Activated naive CD4-positive, alpha-beta T cell treated with Interleukin-2 at 50 U/mL for 16 hours (primary cell): ENCODE measurements at places on chromosomes 13 and 19.

DNA sequence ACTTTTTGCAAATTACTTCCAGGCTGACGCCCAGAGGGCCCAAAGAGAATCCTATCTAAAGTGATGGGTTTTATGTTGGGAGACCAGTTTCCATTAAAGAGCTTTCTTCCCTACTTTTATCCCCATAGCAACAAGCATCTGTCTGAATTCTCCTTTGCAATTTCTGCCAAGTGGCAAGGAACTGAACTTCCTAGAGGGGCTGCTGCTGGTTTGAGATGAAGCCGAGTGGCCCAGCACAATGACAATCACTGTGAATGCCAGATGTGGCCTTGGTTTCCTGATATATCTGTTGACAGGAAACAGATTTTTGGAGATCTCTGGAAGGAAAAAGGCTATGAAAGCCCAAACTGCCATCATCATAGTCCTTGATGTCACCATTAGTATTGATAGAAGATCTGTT, 198.6 kb downstream of the OXGR1 start:
- DNase-seq = no peak

DNA sequence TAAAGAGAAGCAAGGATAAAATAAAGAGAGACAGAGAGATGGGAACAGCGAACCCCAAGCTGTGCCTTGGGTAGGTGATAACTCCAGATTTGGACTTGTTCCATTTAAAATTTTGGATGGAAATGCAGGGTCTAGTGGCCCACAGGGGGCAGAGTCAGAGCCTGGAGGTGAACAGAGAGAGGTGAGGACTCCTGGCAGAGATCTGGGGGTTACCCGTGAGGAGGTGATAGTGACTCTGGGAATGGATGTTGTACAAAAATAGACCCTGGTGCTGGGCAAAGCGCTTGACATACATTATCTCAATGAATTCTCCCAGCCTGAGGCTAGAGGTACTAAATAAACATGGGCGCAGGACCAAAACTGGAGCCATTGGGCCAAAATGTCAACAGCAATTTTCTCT, 14.3 kb upstream of the DHRS12 start:
- DNase-seq = no peak

DNA sequence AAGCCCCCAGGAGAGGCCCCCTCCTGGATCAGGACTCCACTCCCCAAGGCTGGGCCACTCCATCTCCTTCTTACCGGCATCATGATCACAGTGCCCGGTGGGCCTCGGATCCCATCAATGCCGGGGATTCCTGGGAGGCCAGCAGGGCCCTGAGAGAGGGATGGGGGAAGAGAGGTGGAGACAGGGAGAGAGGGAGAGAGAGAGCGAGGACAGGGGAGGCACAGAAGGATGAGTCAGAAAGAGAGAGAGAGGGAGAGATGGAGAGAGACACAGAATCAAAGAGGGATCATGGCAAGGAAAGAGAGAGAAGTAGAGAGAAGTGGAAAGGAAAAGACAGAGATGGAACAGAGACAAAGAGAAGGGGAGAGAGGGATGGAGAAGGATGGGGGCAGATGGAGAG, 13.8 kb downstream of the COL5A3 start:
- DNase-seq = no peak

DNA sequence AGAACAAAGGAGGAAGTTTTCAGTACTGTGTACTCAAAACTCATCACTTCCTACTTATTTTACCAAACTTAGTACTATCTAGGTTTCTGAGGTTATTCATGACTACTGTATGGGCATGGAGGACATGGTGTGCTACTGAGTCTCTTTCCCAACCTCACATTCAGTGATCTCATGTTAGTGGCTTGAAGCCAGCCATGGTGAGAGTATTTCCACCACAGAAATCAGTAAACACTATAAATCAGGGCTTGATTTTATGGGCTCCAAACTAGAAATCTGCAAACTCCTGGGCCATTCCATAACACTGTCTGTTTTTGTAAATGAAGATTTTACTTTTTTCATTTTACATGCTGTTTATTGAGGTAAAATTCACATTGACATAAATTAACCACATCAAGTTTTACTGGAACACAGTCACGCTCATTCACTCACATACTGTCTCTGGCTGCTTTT, 19.7 kb downstream of the MED26 start:
- no peak for DNase-seq

DNA sequence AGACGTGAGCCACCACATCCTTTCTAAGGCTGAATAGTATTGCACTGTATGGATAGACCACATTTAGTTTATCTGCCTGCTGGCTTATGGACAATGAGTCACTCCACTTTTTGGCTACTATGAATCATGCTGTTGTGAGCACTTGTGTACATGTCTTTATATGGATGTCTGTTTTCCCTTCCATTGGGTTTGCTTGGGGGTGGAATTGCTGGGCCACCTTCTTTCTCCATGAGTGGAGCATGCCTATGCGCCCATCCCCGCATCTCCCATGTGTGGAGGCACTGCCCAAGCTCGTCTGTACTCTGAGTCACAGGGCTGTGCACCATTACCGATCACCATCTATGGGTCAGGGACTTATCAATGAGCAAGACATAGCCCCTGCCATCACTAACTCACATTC, 127.2 kb upstream of the GJB6 start:
- DNase-seq = no peak

GRCh38 chr13:78601124-78601873, 2.1 kb downstream of the POU4F1 start:
- no peak for DNase-seq

GRCh38 chr13:91725646-91726045, 327.2 kb downstream of the GPC5 start:
- DNase-seq = no peak

DNA sequence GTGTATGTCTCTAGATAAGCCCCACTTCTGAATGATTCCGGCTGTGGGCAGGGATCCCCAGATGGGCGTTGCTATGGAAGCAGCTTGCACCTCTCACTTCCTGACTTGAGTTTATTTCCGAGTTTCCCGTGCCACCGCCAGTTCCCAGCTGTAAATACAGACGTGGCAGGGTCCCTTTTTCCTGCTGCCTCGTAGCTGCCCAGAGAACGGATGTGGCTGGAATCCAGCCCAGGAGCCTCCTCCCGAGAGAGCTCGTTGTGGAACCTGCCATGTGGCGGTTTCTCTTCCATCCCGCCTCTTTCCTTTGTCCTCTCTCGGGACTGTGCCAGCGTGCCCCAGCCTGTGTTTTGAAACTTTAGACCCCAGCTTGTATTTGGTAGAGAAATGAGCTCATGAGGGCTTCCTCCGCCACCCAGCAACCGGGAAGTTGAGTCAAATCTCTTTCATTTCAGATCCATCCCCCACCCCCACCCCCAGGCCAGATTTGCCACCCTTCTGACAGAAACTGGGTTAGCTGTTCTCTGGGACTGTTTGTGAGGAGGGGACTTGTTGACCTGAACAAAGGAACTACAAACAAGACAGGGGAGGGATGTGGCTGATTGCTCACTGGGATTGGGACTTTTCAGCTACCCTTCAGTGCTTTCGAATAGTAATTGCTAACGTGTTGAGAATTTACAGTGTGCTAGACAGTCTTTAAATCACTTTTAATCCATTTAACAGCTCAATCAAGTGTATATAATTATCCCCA, 96.6 kb downstream of the SIPA1L3 start:
- DNase-seq = peak; percentile 8

DNA sequence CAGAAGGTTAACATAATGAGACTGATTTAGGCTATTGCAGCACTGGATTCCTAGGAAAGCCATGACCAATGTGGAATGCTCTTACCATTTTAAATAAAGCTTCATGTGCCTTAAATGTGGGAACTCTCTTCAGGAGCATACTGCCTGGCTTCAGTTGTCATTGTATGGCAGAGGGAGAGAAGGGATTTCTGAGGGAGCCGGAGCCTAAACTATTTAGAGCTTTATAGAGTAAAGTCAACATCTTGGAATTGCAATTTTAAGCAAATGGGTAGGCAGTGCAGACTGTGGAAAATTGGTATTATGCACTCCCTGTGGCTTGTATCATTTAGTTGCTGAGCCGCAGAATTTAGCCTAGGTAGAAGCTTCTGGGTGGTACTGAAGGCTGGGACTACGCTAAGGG, 2041.4 kb downstream of the PCDH9 start:
- no peak for DNase-seq

DNA sequence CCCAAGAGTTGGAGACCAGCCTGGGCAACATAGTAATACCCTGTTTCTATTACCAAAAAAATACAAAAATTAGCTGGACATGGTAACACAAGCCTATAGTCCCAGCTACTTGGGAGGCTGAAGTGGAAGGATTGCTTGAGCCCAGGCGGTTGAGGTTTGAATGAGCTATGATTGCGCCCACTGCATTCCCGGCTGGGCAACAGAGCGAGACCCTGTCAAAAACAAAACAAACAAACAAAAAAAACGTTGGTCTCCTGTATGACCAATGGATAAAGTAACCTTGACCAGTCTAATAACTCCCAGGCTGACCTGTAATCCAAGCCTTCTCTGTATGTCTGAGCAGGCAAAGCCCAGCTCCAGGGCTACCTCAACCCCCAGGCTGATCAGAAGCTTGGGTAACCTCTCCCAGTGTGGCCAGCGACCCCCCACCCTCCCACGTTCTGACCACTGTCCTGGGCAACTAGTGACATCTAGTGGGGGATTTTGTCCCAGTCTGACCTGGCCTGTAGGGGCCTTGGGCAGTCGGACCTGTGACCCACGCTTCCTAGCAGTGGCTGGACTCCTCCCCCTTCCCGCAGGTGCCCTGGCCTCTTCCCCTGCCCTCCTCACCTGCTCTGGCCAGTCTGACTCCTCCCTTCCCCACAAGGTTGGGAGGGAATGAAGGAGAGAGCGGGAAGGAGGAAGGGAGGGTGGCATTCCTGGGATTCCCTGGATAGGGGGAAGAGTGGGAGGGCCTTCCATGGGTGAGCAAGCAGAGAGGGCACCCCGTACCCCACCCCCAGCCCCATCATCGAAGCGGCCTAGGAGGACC, 1.0 kb upstream of the BCAM start:
- no peak for DNase-seq

- no peak for DNase-seq
Observed at GRCh38 chr19:40231544-40232424, 5.3 kb upstream of the CCNP start.

GRCh38 chr19:37172368-37173366, at the start of gene ZNF585A:
Gene ZNF585A (minus strand): TSS chr19:37172695. CDS start chr19:37169910, 2,785 bp downstream.
- DNase-seq = peak; percentile 90

DNA sequence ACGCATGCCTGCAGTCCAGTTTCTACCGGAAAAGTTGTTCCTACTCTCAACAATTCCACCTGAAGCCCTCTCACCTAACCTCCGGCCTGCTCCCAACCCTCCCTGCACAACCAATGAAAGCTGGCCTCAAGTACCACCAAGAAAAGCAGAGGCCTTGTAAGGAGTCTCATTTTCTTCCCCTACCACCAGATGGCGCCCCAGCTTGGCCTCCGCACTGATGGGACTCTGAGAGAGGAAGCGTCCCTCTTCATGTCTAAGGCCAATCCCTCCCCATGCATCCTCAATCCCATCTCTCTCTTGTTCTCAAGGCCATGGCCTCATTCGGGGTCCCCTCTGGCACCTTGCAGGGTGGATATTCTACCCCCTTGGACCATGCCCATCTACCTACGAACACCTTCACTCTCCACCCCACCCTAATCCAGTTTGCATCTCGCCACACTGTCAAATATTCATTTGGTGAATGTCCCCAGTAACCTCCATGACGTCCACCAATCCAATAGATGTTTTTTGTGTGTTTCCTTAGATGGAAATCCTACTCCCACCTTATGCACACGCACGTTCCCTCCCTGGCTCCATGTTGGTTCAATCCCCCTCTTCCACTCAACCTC, 412.8 kb downstream of the ZNF536 start:
- DNase-seq = peak; percentile 61

DNA sequence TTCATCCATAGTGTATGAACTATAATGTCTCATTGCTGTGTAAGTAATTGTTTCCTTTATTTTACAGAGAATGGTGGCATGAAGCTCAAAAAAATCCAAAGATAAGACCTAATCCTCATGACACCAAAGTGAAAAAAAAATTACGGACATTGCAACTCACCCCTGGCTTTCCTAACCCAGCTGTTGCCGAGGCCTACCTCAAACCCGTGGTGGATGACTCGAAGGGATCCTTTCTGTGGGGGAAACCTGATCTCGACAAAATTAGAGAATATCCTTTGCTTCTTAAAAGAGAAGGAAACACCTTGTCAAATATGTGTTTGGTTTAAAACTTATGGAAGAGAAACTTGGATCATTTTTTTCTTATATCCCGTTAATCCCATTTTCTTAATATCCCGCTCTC, 26.3 kb downstream of the ERCC5 start:
- no peak for DNase-seq

GRCh38 chr19:56310462-56310861, 4.2 kb downstream of the ZSCAN5A start:
- no peak for DNase-seq

DNA sequence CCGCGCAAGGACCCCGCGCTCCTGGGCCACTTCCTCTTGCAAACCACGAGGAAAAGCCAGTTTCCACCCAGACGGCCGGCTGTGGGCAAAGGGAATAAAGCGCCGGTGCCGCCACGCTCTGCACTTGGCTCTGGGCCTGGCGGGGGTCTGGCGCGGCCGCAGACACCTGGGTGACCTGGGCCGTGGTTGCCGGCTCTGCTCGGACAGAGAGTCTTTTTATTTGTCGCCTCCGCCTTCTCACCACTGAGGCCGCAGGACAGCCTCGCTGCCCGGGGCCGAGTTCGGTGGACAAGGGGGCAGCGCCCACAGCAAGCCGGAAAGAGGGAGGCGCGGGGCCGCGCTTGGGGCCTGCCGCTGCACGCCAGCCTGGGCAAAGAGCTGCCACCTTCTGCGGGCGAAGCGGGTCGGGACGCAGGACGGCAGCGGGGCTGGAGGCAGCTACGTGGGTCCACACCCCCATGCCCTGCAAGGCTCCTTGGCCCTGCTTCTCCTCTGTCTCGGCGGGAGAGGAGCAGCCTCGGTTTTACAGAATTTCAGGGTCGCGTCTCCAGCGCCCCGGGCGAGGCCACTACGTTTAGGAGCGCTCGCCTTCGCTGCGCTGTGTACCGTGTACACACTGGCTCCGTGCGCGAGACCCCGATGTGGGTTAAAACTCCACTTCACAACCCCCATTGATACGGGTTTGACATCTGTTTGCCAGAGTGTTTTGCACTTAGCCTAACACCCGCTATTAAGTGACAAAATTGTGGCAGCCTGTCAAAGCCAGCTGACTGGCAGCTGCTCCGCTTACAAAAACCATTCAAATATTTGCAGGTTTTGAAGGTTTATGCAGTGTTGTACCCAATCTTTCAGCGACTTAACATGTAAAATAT, 13.0 kb upstream of the SOX1 start:
- no peak for DNase-seq

DNA sequence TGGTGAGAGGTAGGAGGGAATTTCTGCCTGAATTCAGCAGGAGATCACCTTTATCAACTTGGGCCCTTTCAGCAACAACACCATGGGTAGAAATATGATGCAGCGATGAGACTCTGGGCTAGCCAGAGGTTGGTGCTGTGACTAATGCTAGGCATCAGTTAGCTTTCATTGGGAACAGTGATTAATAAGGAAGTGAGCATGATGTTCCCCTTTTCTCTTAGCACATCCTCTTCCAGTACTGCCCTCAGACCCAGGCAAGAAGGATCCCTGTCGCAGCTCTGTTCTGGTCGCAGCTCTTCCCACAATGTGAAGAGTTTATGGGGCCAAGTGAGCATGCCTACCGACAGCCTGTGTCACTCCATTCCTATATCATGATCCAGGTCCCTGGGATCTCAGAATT, 100.5 kb downstream of the FLT1 start:
- no peak for DNase-seq
